ENCODE measurements at places on chromosomes 7 and 10.

GRCh38 chr10:75111365-75111906, at the start of gene SAMD8:
Gene SAMD8 (plus strand): TSS chr10:75111656. CDS start chr10:75150529, 38,873 bp downstream.
- peak; percentile 64 for DNase-seq

GRCh38 chr7:129110258-129110981, 34.1 kb upstream of the TSPAN33 start:
- DNase-seq = no peak

- no peak for DNase-seq
These were observed 5.8 kb upstream of the JAKMIP3 start for GRCh38 chr10:132059760-132060508.

GRCh38 chr7:143394068-143394467, 12.9 kb downstream of the ZYX start:
- DNase-seq = no peak

GRCh38 chr10:83816942-83817341, 322.4 kb upstream of the GHITM start:
- no peak for DNase-seq

DNA sequence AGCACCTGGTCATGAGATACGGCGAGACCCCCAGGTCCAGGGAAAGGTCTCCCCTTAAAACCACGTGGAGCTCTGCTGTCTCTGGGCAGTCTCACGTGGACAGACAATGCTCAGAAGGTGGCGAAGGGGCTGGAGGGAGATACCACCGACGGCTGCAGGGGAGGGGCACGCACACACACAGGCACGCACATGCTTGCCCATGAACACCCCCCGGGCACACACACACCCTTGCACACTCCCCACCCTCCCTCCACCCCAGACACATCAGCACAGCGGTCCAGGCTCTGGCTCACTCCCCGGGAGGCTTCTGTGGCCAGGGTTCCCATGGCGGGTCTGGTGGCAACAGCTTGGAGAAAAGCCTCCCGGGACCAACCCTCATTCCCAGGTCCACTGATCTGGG, 52.4 kb upstream of the TNRC18 start:
- DNase-seq = no peak

- no peak for DNase-seq
These were observed 257.1 kb downstream of the GLI3 start for GRCh38 chr7:41979834-41980307.

Measured in NCI-H1048 (cell line).